Testis (tissue), 5 donors: ENCODE measurements at places on chromosomes 3 and 15. TPM values are rescaled to one million over a fixed set of nuclear protein-coding genes. Genes with fewer than 3 reads are reported as not detected.

Gene PTH1R
- 10.2 TPM for polyA plus RNA-seq

Gene SMCO1
- polyA plus RNA-seq, result 0.91 TPM

Gene SSUH2
- 28.9 TPM for polyA plus RNA-seq

Gene PPP1R14D
- not detected for polyA plus RNA-seq

Gene BCHE
- 7.4 TPM for polyA plus RNA-seq

Gene ICE2
- polyA plus RNA-seq, result 24.3 TPM

Gene TNFSF10
- 10.0 TPM for polyA plus RNA-seq

GRCh38 chr3:42052132-42052483, 39.0 kb upstream of the TRAK1 start:
- DNase-seq, result no peak

- no peak for DNase-seq
These were observed 168.6 kb downstream of the STT3B start for GRCh38 chr3:31701286-31701685.

DNA sequence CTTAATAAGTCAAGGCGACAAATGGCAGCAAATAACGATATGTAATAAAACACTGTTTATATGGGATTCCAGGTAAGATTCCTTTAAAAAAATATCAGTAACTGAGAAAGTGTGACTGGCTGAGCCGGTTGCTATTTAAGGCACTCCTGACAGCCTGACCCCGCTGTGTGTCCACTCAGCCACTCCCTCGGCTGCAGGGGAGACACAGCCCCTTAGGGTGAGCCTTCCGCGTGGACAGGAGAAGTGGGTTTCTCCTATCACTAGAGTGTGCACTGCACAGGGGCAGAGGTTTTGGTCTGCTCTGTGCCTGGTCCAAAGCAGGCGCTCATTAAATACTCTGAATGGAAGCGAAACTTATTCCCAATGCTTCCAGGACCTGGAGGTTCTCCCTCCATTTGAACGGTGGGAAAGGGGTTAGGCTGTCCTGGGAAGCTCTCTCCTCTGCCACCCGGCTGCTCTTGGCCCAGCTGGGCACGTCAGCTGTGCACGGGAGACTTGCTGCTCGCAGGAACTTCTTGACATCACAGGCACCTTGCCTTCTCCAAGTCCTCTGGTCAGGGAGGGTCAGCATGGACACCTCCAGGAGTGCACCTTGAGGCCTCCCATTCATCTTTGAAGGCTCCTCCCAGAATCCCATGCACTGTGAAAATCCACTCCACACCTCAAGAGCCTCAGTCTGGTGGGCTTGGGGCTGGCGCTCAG, 43.3 kb upstream of the SLCO2A1 start:
- DNase-seq, result peak; percentile 7

DNA sequence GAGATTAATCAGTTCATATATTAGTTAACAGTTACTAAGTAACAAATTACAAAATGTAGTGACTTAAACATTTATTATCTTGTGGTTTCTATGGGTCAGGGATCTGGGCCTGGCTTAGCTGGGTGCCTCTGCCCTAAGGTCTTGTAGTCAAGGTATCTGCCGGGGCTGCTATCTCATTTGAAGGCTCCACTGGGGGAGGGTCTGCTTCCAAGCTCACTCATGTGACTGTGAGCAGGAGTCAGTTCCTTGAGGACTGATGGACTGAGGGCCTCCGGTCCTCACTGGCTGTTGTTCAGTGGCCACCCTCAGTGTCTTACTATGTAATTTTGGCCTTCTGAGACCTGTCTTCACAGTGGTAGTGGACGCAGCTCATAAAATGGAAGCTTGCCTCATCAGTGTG, 135.9 kb upstream of the PLXNA1 start:
- DNase-seq, result no peak

DNA sequence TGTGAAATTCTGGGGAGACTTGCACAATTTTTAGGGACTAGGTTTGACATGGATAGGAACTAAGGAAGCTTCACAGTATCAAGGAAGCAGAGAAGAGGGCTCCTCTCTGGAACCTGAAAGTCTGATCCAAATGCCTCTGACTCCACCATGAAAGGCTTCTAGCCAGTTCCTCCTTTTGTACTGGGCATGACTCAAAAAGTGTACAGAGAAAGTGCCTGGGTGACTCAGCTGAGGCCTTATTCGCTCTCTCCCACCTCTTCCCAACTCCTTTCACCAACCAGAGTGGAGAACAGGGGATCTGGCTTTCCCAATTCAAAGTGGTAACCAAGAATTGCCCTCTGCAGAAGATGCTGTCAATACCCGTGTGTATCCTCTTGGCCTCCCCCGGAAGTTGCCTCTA, 342.9 kb upstream of the PROK2 start:
- no peak for DNase-seq

DNA sequence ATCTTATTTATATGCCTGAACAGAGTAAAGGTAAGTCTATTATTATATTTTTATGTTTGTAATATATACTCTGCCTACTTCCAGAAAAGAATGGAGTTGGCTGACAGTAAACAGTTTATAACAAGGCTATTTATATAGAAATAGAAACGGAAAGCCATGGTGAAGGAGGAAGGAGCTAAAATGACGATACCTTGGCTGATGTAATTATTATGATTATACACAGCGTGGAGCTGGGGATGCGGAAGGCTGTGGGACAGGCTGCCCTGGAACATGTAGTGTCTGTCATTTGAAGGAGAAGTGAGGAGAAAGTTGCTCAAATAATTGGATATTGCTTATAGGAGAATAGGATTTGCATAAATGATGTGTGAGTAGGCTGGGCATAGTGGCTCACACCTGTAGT, 37.8 kb downstream of the CEMIP start:
- DNase-seq, result no peak

DNA sequence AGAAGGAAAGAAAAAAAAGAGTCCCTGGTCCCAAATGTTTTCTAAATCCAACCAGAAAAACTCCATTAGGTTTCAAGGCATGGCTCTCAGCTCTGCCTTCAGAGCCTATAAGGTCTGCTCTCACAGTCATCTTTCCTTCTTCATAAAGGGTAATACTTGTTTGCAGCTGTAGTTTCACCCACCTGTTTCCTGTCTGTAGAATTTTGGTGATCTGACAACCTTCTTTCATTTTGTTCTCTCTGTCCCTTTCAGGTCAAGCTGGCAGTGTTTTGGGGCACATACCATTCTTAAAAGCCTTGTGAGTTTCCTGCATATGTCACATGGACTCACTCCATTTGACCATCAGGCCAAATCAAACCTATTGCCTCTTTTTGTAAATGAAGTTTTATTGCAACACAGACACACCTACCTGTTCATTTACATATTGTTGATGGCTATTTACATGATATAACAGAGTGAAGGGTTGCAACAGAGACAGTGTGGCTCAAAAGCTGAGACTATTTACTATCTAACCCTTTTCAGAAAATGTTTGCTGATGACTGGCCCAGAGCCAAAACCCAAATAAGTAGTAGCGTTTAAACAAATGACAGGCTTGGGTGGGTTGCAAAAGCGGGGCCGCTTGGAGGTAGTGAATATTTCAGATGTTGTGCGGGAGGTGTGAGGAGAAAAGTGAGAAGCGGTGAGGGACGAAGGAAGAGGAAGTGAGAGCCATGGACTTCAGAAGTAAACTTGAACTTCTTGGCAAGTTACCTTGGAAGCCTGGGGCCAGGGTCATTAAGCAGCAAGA, 292.7 kb upstream of the PROK2 start:
- DNase-seq, result no peak

DNA sequence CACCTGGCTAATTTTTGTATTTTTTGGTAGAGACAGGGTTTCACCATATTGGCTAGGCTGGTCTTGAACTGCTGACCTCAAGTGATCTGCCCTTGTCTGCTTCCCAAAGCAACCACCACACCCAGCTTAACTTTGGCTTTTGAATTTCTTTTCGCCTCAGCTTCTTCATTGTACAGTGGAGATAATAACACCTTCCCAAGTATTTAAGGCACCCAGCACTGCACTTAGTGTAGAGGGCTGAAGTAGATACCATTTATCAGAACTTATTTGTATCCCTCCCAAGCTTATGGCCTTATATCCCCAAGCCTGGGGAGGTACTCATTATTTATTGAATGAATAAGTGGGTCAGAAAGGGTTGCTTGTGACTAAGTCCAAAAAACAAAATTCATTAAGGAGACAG, 2.3 kb downstream of the SQOR start:
- no peak for DNase-seq

- peak; percentile 35 for DNase-seq
These were observed 52.6 kb upstream of the ULK4 start for GRCh38 chr3:42014458-42014920.

DNA sequence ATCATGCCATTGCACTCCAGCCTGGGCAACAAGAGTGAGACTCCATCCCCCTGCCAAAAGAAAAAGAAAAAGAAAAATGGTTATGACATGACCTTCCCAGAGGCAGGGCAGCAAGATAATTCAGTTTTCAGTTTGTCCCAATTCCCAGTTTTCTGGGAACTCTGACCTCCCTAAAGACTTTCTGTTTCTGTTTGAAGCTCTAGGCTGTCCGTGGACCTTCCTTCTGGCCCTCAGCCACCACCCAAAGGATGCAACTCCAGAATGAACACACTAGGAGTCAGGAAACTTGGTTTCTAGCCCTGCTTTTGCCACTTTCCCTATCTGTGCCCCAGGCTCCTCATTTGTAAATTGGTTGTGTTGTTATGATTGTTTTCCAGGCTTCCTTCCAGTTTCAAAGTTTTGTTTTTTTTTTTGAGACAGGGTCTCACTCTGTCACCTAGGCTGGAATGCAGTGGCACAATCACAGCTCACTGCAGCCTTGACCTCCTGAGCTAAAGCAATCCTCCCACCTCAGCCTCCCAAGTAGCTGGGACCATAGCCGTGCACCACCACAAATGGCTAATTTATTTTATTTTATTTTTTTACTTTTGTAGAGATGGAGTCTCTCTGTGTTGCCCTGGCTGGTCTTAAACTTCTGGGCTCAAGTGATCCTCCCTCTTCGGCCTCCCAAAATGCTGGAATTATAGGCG, 68.6 kb downstream of the CDC25A start:
- DNase-seq, result peak; percentile 83

DNA sequence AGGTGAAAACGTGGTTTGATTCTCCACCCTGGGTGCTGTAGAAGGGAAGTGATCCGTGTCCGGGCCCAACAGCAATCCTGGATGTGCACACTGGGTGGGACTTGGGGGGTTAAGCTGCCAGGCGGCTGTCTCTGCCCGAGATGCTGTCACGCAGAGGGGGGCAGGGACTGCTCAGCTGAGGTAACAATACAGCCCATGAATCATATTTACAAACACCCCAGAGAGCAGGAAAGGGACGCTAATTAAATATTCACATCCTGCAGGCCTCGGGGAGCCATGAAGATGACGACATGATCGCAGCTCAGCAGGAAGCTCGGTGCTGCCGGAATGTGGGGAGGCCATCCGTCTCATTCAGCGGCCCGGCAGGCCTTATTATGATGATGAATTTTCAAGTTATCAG, 17.9 kb upstream of the CRABP1 start:
- DNase-seq, result no peak

DNA sequence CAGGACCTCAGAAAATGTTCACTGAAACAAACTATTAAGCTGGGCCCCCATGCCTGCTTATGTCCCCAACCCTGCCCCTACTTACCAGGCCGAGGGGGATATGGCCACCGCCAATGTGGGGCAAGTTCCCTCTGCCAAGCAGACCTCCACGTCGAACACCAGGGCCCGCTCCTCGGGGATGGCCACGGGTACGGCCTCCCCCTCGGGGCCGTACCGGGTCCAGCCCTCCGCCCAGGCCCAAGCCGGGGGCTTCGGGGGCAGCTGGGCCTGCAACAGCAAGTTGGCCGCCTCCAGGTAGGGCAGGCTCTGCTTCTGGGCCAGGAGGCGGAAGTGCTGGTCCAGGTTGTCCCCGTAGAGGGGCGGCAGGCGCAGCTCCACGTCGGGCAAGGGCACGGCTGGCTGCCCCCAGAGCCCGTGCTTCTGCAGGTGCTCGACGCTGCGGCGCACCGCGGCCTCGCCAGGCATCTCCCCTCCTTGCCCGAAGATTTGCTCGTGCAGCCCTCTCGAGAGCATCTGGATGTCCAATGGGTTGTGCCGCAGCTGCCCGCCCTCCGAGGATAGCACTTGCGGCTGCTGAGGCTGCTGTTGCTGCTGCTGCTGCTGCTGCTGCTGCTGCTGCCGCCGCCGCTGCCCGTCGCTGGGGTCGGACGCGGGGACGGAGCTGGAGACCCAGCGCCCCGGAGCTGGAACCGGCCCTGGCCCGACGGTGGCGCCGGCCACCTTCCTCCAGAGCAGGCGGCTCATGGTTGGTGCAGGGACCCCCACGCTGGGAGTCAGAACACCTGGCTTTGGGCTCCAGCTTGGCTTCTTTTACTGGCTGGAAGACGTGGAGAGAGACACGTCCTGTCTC, 1.4 kb downstream of the POLG start:
- DNase-seq, result no peak

- DNase-seq, result no peak
These were observed 238.8 kb downstream of the OPA1 start for GRCh38 chr3:193831495-193832455.

DNA sequence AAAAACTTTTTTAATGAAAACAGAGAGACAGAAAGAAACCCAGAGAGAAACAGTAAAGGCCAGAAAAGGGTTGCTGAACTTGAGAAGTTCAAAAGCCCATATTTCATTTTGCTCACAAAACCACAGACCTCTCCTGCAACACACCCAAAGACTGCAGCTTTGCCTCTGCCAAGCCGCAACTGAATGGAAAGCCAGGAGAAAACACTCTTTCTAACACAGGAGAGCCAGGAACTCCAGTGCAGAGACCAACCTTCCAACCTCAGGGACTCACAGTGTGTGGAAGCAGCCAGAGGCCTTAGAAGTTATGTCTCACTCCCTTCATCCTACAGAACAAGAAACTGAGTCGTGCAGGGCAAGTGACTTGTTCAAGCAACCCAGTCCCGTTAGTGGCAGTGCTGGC, 163.1 kb upstream of the HES1 start:
- no peak for DNase-seq

DNA sequence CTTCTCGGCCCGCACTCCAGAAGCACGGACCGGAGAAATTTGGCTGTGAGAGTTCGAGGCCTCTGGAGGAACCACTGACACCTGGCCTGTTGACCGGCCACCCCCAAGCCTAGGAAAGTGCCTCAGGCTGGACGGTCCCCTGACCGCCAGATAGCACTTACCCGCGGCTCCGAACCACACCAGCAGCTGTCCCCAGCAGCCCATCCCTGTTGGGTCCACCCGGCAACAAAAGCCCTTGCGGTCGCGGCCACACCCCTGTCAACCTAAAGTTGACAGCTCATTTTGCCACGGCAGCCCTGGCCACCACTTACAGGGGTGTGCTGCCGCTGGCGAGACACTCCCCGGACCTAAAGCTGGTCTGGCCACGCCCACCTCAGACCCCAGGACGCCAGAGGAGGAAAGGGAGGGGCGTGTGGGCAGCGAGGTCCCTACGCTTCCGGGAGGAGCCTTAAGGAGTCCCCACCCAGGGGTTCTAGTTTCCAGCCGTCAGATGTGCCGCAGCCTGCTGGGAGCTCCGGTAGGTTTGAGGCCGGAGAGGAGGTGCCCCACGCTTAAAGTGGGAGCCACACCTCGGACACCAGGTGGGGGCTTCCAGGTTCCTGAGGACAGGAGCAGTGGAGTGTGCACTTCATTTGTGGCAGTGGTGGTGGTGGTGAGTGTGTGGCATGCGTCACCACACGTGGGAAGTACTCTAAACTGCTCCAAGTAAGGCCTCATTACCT, at the start of gene LTK:
Gene LTK (minus strand): TSS at position 322 of the 722 bp plus-strand sequence. CDS start 118 bp downstream, at position 204.
- DNase-seq, result peak; percentile 47
